Fibroblast of lung (primary cell): ENCODE measurements at places on chromosomes 5 and 9. TPM values are rescaled to one million over a fixed set of nuclear protein-coding genes. Genes with fewer than 3 reads are reported as not detected.

GRCh38 chr5:177370488-177371119 lies 12.9 kb downstream of the RGS14 start:
- peak; percentile 85 for DNase-seq

GRCh38 chr5:54221135-54221534 lies 89.2 kb downstream of the ARL15 start:
- no peak for DNase-seq

DNA sequence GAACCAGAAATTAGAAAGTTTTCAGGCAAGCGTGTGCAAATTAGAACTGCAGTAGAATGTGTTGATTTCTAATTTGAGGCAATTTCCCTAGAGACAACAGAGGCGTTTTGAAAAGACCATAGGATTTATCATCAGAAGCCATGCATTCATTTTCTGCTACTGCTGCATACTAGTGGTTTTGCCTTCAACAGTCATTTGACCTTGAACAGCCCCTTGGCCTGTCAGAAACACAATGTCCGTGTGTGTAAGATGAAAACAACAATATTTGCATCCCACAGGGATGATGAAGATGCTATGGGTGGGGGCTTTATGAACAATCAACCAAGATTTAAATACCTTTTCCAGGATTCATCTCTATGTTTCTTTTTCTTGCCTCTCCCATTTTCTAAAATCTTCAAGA lies 73.7 kb downstream of the PDE4D start:
- DNase-seq: no peak

GRCh38 chr5:74685979-74686631 lies 1.1 kb downstream of the HEXB start:
- DNase-seq: peak; percentile 69

GRCh38 chr9:105475302-105475701 lies 27.5 kb downstream of the FSD1L start:
- peak; percentile 47 for DNase-seq

GRCh38 chr5:124650951-124651662 lies 95.3 kb downstream of the ZNF608 start:
- DNase-seq: peak; percentile 83

GRCh38 chr5:169758886-169759285 lies 121.8 kb downstream of the DOCK2 start:
- DNase-seq: no peak

GRCh38 chr9:133971981-133972941 lies 19.9 kb downstream of the VAV2 start:
- DNase-seq: no peak

DNA sequence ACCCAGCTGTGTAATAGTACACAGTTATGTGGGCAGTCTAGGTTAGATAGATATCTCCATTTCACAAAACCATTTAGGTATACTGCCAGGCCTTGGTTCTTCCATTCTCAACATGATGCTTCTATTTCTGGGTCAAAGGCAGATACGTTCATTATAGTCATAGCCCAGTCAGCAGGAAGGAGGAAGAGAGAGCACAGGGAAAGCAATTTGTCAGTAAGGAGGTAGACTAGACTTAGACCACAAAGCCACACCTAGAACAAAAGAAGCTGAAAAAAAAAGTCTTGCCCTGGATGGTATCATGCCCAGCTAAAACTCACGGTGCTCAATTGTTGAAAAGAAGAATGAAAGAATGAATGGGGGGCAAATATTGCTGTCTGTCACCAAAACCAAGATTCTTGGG lies 7.6 kb downstream of the INVS start:
- DNase-seq: no peak

DNA sequence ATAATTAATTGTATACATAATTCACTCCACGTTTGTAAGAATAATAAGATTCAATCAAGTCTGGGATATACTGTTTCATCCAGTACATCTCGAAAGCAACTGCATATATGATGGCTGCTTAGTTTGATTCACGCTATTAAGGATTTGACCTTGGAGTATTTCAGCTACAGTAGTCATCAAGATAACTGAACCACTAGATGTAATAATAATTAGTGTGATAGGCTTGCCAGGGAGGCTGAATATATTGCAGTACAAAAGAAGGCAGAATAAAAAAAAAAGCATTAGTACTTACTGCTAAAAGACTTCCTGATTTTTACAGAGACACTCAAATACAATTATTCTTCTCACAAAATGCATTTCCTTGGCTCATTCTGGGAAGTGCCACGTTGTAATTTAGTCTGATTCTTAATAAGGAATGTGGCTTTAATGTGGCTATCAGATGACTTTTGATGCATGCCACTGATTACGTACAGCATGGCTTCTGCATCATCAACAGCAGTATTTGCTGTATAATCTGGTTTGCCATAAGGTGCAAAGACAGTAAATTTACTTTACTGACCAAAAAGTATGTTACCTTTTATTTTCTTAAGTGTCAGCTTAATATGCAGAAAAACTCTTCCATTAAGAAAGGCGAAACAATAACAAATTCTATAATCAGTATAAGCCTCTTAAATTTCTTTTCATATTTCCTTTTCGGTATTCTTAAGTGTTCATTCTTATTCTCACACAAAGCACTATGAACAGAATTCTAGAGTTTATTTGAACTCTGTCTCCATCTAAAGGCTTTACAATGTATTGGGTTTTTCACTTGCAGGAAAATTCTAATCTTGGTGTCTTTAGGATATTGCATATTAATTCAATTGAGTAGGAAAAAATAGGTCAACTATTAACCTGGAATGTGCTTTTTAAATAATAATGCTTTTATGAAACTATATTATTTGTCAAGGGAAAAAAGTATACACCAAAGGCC lies 166.4 kb downstream of the SLF1 start:
- DNase-seq: no peak

DNA sequence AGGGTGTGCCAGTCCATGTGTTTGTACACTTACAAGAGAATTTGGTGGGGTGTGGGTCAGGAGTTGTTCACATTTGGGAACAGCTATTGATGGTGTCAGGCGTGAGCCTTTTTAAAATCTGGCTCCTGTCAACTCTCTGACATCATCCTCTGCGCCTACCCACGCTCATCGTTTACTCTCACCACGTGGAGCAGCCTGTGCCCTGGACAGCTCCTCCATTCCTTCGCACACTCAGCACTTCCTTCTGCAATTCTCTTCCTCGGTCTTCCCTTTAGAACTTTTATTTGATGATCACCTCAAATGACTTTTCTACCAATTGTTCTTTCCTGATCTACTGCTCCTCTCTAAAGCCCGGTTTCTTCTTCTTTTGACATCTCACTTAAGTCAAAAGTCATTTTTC lies 42.1 kb upstream of the GNAQ start:
- no peak for DNase-seq

GRCh38 chr5:25009063-25009462 lies 364.3 kb upstream of the CDH10 start:
- no peak for DNase-seq

- no peak for DNase-seq
These were observed 399.0 kb downstream of the LRRC70 start for GRCh38 chr5:62977661-62978060.

- peak; percentile 68 for DNase-seq
These were observed 403.9 kb downstream of the ZNF608 start for GRCh38 chr5:124342584-124342983.

DNA sequence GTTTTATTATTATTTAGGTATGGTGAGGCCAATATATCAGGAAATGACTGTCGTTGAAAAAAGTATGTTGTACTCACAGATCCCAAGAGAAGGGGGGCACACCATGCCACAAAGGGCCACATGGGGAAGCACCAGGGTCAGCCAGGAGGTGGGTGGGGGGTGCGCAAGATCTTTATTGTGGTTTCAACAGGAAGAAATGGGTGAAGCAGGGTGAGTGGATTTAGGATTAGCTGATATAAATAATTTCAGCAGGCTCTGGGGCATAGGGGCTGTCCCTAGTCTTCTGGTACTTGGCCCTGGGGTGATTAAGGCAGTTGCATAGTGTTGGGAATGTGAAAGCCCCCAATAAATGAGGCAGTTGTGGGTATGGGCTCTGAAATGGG lies 8.6 kb downstream of the PDCD1LG2 start:
- DNase-seq: no peak

- DNase-seq: peak; percentile 5
These were observed 36.3 kb upstream of the SHISAL2B start for GRCh38 chr5:64653766-64654560.

The SLC6A3 gene
- polyA plus RNA-seq: not detected in 2 replicates
